DMS53 (cell line): ENCODE measurements at places on chromosomes 16 and 17.

DNA sequence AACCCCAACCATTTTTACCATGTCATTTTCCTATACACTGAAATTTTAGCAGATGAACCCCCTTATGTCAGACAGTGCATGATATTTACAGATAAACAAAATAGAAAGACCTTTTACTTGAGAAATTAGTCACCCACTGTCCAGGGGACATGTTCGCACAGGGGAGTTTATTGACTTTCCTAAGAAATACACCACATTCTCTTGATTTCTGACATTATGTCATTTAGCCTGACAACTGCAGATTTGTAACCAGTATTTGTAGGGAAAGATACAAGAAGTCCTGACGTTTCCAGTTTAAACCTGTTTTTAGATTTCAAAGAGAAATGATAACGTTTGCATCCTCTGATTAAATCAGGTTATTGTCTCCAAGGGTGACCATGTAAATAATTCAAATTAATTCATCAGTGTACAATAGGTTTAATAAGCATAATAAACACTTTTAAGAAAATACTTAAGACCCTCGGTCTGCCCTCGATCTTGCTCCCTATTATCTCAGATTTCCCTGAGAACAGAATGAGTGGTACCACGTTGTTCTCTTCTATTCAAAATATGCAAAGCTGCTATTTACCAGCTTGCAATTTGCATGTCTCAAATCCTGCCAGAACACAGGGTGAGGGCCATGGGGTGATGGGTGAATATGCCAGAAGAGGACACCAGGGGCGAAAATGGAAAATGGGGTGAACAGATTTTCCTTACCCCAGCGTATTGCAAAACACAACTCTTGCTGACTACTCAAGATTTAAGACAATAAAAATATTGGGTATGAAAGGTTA is 2.1 kb upstream of the LYRM9 start:
- no peak for DNase-seq

- DNase-seq, result peak; percentile 47
Measured at GRCh38 chr16:676565-676902, 1.1 kb downstream of the RHBDL1 start.

DNA sequence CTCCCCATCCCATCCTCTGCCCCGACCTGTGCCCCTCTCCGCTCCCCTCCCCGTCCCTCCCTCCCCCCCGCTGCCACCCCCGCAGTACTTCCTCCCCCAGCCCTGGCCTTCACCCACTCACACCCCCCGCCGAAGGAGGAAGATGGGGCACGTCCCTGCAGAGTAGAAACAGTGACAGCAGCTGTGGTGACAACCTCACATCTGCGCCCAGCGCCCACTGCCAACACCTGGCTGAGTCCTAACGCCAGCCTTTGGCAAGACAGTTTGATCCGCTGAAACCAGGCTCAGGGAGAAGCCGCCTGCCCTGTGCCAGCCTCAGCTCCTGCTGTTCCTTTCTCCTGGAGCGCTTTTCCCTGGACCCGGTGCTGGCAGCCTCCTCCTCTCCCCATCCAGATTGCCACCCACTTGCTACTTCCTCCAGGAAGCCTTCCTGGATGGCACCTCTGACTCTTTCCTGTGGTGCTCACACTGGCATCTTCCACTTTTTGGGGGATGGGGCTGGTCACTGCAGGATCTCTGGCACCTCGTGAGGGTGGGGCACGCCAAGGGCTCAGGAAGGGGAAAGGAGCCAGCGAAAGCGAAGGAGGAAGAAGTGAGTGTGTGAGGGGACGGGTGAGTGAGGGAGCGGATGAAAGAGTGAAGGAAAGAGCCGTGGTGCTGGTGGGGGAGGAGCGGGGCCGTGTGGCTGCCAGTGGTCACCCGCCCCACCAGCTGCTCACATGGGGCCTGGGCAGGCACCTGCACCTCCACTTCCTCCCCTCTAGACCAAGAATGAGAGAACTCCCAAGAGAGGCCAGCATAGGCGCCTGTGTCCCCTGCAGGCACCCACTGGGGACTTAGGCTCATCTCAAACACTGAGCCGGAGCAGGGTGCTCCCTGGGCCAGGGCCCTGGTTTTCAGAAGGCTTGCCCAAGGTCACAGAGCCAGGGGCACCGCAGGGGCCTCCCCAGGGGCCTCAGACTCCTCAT is 27.0 kb downstream of the ZFPM1 start:
- no peak for DNase-seq

DNA sequence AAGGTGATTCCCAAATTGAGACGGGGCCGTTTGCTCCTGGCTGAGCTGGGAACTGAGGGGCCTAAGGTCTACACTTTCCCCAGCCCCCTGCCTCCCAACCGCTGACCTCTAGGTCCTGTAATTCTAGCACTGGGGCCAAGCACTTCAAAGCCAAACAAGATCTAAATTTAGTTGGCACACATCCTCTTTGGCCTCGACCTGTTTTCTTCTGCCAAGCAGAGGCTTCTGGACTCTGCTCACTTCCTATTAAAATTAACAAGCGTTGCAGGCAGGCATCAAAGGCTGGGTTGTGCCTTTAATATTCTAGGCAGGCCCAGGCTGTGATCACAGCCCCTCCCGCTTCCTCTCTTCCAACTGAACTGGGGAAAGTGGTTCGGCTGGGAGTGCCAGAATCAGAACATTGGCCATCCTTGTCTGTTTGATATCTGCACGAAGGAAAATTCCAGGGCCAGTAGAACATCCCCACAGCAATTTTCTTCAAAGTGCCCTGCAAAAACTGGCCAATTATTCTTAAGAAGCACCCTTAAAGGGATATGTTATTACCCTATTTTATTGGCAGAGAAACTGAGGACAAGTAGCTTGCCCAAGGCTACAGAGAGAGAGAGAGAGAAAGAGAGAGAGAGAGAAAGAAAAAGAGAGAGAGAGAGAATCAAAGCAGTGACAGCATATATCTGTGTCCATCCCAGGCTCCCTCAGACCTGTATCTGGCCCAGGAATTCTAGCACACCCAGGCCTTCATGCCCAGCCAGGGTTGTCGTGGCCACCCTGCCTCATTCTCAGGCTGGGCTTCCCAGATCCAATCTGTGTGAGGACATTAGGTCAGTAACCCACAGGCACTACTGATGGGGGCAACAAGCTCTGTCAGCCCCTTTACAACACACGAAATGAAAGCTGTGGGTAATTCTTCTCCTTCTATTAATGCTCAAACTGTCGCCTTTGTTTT is 12.8 kb upstream of the MT4 start:
- no peak for DNase-seq

GRCh38 chr17:49845321-49845720 is 2.5 kb downstream of the TAC4 start:
- DNase-seq, result no peak

DNA sequence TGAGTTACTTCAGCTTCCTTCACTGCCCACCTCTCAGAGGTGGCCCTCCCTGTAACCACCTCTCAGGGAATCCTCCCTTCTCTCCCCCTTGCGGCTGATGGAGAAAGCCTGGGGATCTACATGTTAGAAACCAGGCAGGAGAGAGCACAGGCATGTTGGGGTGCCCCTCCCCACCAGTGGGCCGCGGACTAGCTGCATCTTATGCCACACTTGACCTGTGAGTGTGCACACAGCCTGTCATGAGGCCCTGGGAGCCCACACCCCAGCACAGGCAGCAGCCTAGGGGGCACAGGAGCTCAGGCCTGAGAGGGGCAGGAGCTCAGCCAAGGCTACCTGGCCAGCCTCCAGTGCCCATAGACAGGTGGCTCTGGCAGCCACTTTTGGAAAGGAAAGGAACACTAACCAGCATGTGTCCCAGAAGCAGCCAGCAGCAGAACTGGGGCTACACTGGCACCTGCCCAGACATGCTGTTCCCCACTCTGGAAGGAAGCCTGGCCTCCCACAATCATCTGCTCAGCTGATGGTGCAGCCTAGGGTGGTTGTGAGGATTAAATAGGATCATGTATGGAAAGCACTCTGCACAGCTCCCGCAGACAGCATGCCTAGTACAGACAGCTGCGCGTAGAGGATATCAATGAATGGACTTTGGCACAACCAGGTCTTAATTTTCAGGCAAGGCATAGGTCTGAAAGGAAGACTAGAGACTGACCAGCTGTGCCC is 60.5 kb downstream of the TMEM132E start:
- DNase-seq, result no peak

DNA sequence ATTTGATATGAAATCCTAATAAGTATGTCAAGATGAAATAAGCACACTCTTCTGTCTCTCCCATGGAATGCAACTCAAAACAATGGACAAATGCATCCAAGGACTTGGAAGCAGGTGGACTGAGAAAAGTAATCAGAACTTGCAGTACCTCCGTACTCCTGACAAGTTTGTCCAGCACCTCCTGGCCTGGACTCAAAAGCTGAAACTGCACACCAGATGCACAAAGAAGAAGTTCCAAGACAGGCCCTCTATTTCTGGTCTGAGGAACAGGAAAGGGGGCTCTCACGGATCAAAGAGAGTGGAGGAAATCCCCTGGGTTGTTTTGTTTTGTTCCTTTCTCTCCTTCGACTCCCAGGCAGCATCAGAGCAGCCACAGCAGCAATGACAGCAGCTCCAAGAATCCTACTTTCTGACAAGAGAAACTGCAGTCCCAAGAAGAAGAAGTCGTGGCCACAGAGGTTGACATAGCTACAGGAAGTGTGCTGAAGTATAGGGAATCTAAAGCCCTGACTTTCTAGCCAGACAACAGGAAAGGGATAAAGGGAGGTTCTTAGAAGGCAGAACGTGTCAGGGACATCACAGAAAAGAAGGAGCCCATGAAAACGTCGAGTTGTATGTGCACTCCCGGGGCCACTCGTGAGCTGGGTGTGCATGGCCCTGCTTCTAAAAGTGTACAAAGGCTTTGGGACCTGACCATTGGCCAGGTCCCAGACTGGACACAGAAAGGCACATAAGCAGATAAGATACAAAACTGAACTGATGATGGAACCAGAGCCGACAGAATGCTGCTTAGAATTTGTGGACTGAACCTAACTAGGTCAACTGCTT is 29.3 kb downstream of the AKAP10 start:
- DNase-seq, result no peak

DNA sequence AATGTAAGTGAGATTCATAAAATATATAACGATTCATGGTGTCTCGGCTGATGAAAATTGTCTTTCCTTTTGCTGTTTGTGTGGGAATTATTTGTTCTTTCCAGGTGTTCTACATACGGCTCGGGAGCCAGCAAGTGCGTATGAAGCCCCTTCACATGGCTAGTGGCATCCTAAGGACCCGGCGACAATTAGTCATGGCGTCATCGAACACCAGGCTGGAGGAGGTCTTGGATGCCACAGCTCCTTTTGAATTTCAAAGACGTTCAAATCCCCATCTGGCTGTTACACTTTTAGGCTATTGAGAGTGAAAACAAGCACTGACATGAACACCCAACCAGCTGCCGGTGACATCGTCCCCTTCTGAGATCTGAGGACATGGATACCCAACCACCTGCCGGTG is 397.7 kb upstream of the TNRC6C start:
- no peak for DNase-seq

DNA sequence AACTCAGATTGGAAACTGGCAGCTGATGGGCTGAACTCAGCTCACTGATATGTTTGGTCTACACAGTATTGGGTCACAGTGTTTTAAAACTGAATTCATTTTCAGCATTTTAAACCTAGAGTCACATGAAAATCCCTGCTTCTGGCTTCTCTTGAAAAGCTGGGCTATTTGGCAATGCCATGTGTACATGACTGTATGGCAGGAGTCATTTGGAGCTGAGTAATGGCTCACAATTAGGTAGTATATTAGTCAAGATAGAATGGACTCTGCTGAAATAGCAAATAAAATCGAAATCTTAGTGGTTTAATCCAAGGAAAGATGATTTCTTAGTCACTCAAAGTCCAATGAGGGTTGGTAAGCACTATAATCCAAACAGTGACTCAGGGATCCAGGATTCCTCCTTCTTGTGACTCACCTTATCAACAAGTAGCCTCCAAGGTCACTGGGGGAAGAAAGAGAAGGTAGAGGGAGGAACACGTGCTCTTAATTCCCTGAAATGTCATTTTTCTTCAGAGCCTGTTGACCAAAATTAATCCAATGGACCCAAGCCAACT is 13.9 kb upstream of the PMP22 start:
- no peak for DNase-seq

DNA sequence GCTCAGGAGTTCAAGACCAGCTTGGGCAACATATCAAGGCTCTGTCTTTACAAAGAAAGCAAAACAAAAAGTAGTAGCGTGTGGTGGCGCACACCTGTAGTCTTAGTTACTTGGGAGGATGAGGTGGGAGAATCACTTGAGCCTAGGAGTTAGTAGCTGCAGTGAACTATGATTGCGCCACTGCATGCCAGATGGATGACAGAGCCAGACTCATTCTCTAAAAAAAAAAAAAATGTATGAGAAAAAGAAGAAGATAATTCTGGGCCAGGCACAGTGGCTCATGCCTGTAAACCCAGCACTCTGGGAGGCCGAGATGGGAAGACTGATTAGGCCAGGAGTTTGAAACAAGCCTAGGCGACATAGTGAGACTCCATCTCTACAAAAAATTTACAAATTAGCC is 28.5 kb downstream of the STAT5B start:
- no peak for DNase-seq

DNA sequence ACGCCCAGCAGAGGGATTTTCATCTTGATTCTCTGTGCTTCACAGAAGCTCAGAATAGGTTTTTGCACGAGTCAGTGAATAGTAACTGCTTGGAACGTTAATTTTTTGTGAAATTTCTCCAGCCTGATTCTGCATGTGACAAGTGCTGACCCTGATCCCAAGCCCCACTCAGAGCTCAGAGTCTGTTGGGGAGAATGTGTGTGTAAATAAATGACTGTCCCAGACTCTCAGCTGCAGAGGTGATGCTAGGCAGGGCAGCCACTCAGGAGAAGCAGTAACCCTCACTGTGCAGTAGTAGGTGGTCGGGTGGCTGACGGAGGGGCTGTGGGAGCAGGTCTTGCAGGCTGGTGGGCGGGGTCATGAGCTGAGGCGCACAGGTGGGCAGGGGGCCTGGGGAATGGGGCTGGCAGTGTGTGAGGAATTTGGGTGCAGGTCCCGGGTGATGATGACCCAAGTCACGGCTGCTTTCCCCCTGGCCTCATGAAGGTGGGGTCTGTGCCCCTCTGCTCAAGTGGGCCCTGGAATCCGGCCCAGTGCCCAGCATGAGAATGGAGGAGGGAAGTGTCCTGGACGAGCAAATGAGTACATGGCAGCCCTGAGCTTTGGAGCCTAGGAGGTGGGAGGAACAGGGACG is 16.3 kb upstream of the FOXK2 start:
- no peak for DNase-seq

GRCh38 chr16:4435337-4436067 is 9.8 kb downstream of the DNAJA3 start:
- DNase-seq, result no peak

DNA sequence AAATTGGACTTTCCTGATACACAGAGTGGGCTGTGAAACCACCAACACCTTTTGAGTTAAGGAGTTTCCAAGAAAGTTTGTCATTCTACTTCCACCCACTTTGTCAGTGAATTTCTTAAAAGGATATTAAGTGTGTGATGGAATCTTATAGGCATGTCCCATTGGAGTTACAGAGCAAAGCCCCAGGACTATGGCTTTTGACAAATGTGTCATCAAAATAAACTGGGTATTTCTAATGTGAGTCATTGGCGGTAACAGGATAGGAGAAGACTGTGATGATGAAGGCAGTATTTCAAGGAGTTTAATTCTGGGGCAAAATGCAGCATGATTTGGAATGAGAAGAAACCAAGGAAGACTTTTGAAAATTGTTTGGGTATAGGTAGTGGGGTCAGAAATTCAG is 1013.8 kb upstream of the EEF2KMT start:
- DNase-seq, result no peak

- no peak for DNase-seq
Measured at GRCh38 chr17:74043976-74044375, 159.5 kb upstream of the RPL38 start.

- peak; percentile 47 for DNase-seq
Measured at GRCh38 chr16:2236337-2237101, at the start of gene DNASE1L2. Gene DNASE1L2 (plus strand): TSS chr16:2236444. CDS start chr16:2236817, 373 bp downstream.

- no peak for DNase-seq
Measured at GRCh38 chr16:88720396-88720970, 14.2 kb downstream of the CTU2 start.
